ENCODE measurements at places on chromosomes 4 and X.

DNA sequence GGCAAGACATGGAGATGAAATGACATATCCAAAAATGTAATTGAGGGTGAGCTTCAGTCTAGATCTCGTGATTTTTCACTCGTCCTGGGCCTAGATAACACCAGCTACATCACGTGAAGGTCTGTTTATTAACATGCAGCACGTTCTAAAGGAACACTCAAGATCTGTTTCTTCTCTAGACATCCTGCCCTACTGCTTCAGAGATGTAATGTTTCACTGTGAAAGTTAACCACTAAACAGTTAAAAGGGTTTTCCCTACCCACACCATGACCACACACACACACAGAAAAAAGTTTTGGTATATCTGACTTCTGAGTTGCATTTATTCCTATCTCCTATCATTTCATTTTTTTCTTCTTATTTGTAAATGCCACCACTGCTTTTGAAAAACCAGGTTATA is 52.3 kb upstream of the SMIM31 start:
- DNase-seq: no peak

- DNase-seq: no peak
Measured at GRCh38 chr4:41143311-41144039, 70.9 kb downstream of the APBB2 start.

DNA sequence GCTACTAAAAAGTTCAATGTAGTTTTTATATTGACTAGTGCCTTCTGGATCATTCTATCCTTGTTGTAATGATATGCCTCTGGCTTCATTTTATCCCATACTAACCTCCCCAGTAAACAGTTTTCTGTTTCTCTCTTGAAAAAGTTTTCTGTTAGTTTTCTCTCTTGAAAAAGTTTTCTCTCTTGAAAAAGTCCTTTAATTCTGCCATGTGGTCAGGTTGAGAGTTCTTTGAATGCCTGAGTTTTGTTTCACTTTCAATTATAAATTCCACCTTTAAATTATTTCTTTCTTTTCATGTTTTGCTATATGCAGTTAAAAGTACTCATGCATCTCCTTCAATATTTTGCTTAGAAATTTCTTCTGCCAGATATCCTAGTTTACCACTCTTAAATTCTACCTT is 1139.6 kb downstream of the STPG2 start:
- no peak for DNase-seq

- no peak for DNase-seq
Measured at GRCh38 chr4:126800575-126801141, 832.1 kb upstream of the INTU start.

DNA sequence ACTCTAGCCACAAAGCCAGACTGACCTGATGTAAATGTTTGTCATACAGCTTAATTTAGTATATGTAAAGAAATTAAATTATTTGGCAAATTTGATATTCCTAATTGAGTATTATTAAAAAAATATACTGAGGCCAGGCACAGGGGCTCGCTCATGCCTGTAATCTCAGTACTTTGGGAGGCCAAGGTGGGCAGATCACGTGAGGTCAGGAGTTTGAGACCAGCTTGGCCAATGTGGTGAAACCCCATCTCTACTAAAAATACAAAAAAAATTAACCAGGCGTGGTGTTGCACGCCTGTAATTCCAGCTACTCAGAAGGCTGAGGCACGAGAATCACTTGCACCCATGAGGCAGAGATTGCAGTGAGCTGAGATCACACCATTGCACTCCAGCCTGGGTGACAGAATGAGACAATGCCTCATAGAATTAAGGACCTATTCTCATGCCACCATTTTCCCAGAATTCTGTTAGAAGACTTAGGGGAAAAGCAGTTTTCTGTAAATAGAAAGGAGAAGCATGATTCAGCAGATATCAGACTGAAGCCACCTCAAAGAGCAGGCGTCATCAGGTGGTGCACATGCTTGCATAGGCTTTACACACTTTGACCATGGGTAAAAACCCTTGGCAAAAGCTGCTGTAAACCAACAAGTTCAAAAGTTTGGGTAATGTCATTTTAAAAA is 6.1 kb downstream of the UBQLN2 start:
- DNase-seq: no peak

DNA sequence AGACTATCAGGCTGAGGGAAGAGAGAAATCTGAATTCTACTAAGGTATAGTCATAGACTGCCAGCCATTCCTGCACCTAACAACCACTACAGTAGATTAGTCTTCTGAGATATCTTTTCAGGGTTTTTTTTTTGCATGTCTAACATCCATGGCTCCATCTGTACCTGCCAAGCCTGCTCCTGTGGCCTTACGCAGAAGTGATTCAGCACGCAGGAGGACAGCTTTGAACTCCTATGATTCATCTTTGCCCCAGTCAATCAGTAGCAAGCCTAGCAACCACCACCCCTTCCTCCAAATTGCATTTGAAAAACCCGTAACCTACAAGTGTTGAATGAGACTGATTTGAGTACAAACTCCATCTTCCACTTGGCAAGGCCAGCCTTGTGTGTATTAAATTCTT is 520.7 kb upstream of the HS3ST1 start:
- DNase-seq: no peak

Measured in nucleus accumbens (tissue), 56 donors.